ENCODE measurements at places on chromosomes 1 and 21.

DNA sequence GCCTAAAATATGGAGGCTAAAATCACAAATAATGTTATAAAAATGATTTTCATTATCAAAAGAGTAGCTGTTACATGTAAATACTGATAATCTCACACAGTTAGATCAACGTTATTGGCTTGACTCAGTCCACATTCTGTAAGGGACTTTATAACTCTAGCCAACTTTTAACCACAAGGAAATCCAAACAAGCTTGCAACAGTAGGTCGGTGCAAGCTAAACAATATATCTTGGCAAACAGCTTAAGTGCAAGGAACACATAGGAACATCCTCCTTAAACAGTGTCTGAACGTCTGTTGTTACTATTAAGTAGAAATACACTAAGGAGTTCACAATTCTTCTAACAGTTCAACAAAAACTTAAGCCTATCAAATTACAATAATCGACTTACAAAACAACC, 126.7 kb downstream of the EIF4G3 start:
- DNase-seq = no peak

DNA sequence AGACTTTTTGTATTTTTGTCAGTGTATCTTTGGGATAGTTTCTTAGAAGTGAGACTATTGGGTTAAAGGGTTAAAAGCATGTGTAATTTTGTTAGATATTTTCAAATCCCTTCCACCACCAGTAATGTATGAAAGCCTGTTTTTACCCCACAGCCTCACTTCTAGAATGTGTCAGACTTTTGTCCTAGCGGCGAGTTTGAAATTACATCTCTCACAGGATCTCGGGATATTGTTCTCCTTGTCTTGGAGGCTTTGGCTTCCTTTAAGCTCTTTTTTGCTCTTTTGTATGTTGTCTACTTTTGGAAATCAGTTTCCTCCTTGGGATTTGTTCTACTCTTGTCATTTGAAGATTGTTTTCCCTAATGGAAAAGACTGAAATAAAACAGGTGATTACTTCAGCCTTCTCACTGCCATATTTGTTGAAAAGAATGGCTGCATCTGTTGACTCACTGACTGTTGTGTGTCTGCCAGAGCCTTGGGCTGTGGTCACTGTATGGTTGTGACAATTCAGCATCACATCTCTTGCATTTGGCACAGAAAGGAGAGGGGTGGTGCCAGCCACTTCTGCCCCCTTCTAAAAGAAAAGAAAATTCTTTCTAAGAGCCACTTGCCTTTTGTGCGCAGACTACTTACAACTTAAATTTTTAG, 22.6 kb downstream of the ST3GAL3 start:
- no peak for DNase-seq

- no peak for DNase-seq
Observed at GRCh38 chr1:212186427-212187207, 98.6 kb upstream of the PPP2R5A start.

GRCh38 chr1:224767031-224767430, 150.9 kb downstream of the CNIH3 start:
- DNase-seq = no peak

DNA sequence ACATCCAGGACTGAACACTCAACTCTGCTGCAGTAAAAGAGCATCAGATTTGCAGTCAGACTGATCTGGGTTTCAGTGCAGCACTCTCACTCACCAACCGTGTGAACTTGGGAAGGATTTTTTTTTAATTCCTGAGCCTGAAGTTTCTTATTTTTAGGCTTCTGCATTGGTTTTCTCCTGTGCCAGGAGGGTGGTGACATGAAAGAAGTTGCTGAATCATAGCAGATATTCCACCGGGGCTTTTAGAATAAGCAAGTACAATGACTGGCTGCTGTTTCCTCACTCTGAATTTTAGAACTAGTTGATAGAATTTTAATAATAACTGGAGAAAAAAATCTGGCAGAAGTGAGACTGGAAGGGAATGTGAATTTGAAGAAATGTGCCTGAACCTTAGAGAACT, 11.6 kb downstream of the ADAM30 start:
- no peak for DNase-seq

GRCh38 chr1:113812661-113813135, 422 bp upstream of the RSBN1 start:
- no peak for DNase-seq

Data from tibial artery (tissue), 4 donors.